Stimulated activated CD8-positive, alpha-beta memory T cell treated with anti-CD3 and anti-CD28 coated beads, Interleukin-2, amount 100 ng/mL, for 48 hours (primary cell): ENCODE measurements at places on chromosomes 4 and X.

GRCh38 chrX:140355429-140355828, 149.4 kb downstream of the SOX3 start:
- DNase-seq, result no peak

DNA sequence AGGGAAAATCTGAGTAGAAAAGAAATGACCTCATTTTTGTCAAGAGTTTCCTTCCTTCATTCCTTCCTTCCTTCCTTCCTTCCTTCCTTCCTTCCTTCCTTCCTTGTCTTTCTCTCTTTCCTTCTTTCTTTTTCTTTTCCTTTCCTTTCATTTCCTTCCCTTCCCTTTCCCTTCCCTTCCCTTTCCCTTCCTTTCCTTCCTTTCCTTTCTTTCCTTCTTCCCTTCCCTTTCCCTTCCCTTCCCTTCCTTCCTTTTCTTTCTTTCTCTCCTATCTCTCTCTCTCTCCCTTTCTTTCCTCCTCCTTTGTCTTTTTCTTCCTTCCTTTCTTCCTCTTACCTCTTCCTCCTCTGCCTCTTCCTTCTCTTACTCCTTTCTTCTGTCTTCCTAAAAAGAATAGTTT, 347.6 kb downstream of the FAM47A start:
- DNase-seq, result no peak

DNA sequence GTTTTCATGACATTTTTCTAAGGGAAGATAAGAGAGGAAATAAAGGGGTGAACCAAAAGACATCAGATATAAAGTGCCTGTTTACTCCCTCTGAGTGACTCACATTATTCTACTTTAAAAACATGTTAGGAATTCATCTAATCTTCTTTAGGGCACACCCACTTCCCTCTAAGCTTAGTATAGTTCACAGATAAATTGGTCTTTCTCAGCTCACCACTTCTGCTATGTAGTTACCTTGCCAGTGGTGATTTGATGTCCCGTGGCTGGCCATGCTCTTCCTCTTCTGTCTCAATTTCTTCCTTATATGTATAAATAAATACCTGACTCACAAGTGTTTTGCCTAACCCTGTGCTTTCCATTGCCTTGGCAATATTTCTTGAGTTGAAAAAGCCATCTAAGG, 96.8 kb downstream of the PDLIM5 start:
- no peak for DNase-seq

GRCh38 chr4:83075311-83076095, 39.0 kb downstream of the PLAC8 start:
- DNase-seq, result no peak

DNA sequence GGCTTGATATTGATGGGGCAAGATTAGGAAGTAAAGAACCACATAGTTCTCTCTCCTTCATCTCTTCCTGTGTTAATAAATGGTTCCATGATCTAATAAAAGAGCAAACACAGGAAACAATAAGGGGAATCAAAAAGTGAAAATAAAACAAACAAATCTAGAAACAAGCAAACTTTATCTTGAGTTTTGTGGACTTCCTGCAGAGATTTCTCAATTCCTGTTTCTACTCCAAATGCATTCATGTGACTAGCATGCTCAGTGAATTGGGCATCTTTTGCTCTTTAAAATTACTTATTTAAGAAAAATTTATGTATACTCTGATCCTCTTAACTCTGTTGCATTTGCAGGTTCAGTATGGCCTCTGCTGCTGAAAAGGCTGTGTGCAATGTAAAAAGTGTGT, 682.0 kb downstream of the KCTD8 start:
- DNase-seq, result no peak
